ENCODE measurements at places on chromosomes 2 and 18. TPM values are rescaled to one million over a fixed set of nuclear protein-coding genes. Genes with fewer than 3 reads are reported as not detected.

DNA sequence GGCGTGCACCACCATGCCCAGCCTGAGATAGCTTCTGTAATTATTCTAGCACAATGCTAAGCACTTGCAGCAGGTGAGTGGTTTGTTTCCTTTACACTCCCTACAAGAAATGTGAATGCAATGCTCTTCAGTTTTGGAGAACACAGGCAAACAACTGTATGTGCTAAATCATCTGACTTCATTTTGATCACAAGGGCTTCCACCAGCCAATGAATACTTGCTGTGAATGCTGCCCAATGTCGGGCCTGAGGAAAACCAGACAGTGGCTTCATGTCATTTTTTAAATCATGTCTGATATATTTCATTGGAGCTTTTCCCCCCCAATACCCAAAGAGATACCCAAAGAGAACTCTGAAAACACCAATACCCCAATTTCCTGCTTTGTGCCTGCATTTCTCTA lies 155.6 kb upstream of the XPO1 start:
- DNase-seq = no peak

GRCh38 chr2:33577084-33577483 lies 22.0 kb downstream of the FAM98A start:
- no peak for DNase-seq

GRCh38 chr2:232481322-232482140 lies 6.1 kb downstream of the ECEL1 start:
- no peak for DNase-seq

Gene LOXL3
- polyA plus RNA-seq = 9.2 TPM

GRCh38 chr18:4789506-4789905 lies 334.4 kb upstream of the DLGAP1 start:
- no peak for DNase-seq

DNA sequence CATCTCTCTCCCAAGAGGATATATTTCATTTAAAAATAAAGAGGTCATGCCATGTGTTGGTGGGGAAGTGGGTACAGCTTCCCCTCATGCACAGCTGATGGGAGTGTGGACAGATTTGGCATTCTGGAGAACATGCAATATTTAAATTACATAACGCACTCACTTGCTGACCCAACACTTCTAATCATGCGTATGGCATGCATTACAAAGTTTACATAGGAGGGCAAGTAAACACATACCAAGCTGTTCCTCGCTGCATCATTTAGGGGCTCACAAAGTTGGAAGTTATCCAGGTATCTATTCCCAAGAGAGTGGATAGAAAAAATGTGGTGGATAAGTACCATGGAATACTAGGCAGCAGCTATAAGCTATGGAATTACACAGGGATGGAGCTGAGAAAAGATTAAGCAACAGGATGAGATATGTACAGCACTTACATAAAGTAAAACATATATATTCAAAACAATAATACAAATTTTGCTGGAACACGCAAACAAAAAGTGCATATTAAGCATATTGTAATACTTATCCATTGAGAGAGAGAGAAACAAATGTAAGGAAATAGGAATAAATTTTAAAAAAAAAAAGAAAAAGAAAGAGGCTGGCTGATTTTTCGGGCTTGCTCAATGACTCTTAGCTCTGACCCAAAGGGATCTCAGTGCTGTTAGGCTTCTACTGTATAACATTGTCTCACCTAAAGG lies 11.0 kb downstream of the CYP1B1 start:
- DNase-seq = no peak

DNA sequence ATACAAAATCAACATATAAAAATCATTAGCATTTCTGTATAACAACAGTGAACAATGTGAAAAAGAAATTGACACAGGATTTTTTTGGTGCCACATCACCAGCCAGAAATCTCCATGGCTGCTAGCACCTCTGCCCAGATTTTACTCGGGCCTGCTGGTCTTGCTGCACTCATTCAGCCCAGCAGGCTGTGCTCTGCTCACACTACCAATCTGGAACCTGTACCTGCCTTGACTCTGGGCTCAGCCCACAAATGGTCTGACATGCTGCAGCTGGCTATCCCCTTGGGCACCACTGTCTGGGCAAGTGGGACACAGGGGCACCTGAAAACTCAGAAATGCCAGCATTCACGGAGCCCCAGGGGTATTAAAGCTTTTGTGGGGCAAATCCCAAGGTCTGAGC lies 392.5 kb upstream of the NRXN1 start:
- no peak for DNase-seq

Data from right renal cortex interstitium (tissue), 3 donors.